NCI-H2081 treated with DMSO at 0.1 percent for 48 hours (cell line): ENCODE measurements at places on chromosomes 1 and 21.

DNA sequence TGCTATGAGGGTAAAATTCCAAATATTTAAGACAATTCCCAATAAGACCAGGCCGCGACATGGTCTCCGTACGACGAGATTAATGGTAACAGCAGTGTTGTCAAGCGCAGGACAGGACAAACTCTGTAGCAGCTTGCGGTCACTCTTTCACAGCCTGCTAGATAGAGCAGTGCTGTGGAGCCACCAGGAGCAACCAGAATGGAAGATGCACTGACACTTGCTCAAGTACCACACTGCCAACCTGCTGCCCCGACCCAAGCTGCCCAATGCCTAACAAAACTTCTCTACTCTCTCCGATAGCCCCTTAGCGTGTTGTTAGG lies 636 bp downstream of the WARS2 start:
- DNase-seq: no peak

DNA sequence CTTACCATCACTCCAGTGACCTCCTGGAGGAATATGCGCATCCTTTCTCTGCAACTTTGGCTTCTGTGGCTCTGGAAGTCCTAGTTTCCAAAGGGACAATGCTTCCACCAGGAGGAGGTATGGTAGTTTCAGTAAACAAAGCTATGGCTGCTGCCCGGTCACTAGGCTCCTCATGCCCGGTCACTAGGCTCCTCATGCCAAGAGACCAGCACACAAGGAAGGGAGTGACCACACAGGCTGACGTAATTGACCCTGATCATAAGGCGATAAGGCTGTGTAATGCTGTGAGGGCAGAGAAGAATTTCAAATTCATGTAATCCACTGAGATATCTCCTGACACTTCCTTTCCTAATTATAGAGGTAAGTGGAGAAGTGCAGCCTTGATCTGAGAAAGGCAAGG lies 102.9 kb downstream of the DTL start:
- DNase-seq: no peak

DNA sequence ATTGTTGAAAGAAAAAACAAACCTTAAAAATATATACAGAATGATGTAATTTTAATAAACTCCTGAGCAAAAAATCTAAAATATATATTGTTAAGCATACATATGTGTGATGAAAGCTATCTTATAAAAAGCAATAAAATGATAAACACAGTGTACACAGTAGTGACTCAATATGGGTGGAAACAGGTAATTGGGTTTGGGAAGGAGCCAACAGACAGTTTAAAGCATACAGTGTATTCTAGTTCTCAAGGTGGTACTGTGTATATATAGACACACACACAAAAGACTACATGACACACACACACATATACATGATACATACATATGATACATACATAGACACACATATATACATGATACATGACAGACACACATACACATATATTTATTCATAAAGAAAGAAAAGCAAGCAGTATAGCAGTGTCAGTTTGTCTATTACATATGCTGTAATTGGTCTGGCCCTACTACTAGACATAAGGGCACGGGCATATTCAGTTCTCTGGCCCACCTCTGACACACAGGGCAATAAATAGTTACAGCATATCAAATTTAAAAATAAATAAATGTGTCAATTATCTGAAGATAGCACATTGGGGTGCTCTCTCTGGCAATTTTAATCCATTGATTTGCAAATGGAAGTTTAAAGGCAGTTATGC lies 330.2 kb downstream of the S1PR1 start:
- DNase-seq: peak; percentile 28

- DNase-seq: no peak
Observed at GRCh38 chr1:160837558-160838205, 25.0 kb downstream of the CD244 start.

DNA sequence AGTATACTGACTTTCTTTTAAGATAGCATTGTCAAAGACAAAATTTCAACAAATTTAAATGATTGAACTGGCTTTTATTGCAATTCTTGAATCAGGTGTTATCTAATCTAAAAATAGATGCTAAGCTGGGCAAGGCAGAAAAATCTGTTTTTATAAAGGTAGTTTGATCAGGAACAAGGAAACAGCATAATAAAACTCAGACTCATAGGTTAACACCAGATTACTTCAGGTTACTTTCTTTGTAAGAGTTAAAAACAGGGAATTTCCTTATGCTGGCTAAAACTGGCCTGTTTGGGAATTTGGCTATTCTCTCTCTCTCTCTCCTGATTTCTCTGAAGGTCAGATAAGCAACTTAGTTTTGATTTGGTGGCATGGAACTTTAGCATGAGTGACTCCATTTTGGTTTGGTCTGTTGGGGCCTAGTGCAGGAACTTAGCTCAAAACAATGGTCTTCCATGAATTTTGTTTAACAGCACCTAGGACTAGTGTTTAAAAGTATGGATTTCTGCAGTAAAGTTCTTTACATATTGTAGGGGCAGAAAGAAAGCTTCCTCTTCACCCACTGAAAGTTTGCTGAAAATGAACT lies 24.2 kb upstream of the IVNS1ABP start:
- DNase-seq: no peak

DNA sequence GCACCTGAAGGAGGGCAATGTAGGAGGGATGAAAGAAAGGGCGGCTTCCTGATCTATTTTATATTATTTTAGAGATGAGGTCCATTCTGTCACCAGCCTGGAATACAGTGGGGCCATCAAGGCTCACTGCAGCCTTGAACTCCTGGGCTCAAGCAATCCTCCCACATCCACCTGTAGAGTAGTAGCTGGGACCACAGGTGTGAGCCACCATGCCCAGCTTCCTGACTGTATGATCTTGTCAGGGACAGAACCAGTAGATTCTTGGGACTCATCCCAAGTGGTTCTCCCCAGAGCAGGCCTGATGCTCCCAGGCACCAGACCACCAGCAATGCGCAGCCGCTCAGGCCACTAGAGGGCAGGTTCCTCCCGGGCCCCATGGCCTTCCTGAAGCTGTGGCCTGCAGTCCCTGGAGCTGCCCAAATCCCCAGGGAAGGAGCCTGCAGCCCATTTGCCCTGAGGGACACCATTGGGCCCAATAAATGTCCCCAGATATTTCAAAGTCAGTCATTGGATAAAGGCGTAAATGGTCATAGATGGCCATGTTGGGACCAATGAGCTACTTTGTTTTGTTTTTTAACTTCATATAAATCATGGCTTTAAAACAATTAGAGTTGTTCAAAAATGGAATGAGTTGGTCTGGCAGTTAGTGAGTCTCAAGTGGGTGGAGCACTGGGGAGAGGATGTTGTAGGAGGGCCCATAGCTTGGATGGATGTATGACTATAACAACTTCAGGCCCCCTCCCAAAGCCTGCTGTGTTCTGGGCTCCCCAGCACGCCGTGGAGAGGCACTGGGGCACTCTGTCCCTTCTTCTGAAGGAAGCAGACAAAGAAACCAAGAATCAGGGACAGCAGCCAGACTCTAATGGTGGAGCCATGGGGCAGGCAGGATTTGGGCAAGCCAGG lies 44.7 kb upstream of the GOLT1A start:
- DNase-seq: peak; percentile 4

DNA sequence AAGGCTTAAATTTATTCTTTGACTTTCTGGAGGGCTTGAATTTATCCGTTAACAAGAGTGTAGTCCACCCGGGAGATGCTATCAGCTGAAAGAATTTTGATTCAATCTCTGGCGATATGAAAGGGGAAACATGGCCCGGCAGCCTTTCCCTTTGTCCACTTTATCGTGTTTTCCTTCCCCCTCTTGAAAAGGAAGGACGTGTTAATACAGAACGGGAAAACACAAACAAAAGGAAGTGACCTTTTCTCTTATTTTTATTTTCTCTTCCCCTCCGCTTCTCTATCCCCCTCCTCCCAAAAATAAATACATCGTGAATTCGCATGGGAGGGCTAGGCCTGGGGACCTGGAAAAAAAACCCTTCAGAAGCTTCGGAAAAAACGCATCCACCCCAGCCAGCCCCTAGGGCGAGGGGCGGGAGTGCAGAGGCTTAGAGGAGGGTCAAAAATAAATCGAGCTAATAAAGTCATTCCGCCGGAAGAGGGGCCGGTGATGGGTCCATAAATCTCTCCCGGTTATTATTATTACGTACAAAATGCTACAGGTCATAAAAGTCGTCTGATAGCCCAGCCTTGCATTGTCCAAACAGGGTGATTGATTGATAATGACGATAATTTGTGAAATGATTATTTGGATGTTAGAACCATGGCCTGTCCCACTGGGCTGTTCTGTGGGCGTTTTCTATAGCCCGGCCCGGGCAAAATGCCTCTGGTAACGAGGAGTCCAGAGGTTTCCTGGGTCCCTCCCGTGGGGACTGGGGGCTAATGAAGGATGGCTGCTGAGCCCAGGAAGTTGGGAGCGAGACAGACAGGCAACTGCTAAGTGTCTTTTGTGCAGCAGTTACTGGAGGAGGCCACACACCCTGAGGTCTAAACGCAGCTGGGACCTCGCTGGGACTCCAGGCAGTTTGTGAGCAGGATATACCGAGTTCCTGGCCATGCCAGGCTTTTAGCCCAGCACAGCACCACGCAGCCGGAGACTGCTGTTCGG lies 179.4 kb downstream of the PRDM16 start:
- DNase-seq: no peak

DNA sequence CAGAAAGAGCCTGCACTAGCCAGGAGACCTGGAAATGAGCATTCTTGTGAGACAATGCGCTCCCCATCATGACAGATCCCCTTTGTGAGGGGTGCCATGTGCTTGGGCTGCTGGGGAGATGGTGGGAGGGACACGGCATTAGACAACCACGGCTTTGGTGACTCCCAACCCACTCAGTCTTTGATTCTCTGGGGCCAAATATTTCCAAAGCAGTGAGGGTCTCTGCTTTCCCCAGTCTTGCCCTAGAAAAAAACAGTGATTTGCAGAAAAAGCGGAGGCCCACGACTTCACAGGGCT lies 10.2 kb downstream of the SLC45A3 start:
- no peak for DNase-seq

DNA sequence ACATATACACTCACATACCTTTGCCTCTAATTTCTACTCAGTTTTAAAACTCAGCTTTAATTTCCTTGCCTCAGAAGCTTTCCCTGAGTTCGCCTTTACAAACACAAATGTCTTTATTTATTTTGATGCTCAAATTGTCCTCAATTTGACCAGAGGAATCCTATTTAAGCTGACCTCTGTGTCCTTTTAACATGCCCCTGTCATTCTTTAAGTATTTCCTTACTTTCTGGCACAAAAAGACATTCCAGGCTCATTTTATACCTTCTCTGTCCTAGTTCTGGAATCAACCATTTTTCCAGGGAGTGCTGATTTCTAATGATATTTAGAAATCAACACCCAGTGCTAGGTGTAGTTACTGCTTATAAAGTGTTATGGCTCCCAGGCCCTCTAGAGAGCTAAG lies 82.5 kb downstream of the OSBPL9 start:
- DNase-seq: no peak

- DNase-seq: no peak
Observed at GRCh38 chr1:147539122-147539575, 2.2 kb upstream of the BCL9 start.

DNA sequence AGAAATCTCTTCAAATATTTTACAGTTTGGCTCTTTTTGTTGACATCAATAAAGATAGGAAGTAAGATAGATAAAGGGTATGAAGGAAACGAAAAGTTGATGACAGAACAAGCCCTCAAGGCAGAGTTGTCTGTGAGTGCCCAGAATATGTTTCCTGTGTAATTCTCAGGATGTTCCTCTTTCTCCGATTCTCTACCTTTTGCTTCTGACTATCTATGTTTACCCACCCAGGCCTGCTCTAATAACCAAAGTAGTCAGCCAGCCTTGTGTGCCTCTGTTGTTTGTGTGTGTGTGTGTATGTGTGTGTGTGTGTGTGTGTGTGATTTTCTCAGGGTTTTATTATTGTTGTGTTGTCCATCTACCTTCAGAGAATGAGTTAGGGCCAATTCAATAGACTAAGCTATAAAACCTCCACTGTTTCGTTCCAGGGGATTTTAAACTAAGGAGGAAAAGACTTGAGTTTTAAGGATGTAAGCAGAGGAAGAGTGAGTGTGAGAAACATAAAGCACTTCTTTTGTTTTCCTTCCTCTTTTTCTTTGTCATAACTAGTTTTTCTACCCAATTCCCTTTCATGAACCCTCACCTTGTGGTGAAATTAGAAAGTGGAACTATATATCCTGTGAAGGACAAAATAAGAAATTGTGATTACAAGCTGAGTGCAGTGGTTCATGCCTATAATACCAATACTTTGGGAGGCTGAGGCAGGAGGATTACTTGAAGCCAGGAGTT lies 627.4 kb upstream of the NR5A2 start:
- no peak for DNase-seq

DNA sequence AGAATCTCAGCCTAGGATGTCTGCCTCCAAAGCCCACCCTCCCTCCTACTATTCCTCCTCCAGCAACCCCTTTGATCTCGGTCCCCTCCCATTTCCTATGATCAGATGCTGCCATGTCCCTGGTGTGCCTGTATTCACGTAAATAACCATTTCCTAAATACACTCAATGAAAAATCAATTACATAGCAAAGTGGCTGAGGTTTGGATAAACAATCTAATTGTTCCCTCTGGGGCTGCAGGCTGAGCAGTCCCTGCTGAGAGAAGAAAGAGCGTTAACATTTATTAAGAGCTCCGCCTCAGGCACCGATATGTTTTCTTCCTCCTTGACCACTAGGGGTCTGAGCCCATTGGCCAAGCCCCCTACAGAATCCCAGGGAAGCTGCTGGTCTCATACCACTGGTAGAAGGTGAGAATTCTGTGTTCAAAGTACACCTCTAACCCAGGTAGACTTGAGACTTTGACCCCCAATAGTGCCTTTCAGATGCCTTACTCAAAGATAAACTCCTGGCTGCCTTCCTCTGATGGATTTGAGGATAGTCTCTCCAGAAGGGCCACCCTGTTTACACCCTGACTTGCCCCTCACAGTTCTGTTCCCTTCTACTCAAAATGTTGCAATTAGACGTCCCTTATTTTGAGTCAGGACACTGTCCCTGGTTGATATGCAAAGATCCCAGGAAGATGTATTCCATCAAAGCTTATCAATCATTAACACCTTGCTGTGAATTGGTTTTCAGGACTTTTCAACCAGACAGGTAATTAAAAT lies 33.9 kb upstream of the CAMK1G start:
- DNase-seq: no peak
